ENCODE measurements at places on chromosomes 12 and 14.

GRCh38 chr14:81485781-81486180 lies 47.9 kb downstream of the SEL1L start:
- DNase-seq = no peak

DNA sequence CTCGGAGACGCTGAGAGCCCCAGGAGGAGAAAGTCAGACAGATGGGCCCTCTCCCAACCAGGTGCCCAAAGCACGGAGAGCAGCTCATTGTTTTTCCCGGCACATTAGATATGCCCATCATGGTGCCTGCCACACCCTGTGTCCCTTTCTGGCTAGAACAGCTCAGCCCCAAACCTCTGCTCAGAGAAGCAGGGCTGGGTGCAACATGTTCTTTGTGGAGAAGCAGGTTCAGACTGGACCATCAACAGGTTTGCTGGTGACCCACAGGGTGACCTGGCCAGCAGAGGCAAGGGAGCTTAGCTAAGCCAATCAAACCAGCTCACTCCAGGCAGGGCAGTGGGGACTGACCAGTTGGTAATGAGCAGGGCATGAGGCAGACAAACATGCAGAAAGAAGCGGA lies 13.4 kb downstream of the RAB15 start:
- no peak for DNase-seq

- peak; percentile 81 for DNase-seq
Measured at GRCh38 chr12:107635139-107635538, 50.5 kb upstream of the PWP1 start.

DNA sequence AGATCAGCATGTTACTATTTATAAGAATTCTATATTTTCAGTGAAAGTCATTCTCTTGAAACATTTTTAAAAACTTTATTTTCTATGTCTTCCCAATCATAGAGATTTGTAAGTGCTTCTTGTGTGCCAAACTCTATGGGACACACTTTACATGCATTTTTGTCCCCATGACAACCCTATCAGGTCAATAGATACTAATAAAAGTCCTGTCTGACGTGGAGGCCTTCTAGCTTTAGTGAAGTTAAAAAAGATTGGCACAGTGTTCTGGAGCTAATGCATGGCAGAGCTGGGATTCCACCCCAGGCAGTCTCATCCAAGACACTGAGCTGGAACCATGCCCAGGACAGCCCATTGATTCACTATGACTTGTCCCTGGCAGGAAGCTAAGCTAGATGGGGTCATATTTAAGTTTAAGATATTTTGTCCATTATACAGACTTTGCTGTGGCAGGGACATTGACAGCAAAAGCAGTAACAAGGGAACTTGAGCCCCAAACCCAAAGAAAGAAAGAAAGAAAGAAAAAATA lies 28.1 kb downstream of the TTC6 start:
- DNase-seq = no peak

GRCh38 chr14:103520657-103521437 lies 1.8 kb downstream of the CKB start:
- peak; percentile 81 for DNase-seq

Data from H9 (cell line).